Bronchus fibroblast of lung (primary cell): ENCODE measurements at places on chromosomes 11 and 22. TPM values are rescaled to one million over a fixed set of nuclear protein-coding genes. Genes with fewer than 3 reads are reported as not detected.

Gene MRPL23
- total RNA-seq: 324 and 358 TPM in 2 replicates

Gene SORL1
- 0.34 and 0.74 TPM in 2 replicates for total RNA-seq

Gene GAL3ST3
- 0.59 and 1.2 TPM in 2 replicates for total RNA-seq

Gene OR52E8
- not detected in 2 replicates for total RNA-seq

Gene MAP6
- total RNA-seq: 0.34 and 0.59 TPM in 2 replicates

Gene OR52N4
- total RNA-seq: not detected in 2 replicates
